ENCODE measurements at places on chromosomes 5 and 9.

DNA sequence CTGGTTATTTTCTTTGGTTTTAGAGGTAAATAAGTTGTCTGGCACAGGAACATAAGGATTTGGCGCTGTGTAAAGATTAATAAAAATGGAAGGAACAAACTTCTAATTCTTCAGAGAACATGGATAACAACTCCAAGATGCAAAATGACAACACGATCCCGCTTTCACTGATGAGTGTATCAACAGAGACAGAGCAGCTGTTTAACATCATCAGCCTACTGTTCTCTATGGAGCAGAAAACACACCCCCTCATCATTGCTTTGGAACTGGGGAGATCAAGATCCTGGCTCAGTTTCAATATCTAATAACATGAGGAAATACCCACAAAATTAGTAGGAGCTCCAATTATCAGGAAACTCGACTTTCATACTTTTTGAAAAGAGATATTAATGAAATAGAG, 8.3 kb upstream of the GAS1 start:
- DNase-seq, result no peak

DNA sequence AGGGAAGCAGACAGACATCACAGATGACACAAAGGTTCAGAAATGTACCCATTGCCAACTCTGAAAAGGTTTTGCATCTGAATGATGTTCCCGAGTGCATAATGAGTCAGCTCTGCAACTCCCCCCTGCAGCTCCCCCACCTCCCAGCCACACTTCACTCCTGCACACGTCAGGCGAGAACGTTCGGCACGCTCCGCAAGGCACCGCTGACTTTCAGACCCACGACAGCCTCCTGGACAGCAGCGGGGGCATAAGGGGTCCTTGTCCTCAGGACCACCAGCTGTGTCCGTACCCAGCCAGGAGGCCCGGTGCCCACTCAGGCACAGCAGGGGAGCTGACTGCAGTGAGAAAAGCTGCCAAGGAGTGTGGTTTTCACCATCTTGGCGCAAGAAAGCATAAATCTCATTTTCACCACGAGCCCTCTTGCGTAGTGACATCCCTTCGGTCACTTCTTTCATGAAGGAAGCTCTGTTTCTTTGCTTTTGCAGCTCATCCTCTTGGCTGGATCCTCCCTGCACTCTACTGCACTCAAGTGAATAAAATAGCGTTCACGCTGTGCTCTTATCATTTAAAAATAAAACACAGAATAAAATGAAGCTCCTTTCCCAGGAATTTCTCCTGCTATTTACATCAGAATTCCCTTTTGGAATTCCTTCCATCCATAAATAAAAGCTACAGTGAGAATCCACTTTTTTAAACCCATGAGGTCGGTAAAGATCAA, 9.9 kb downstream of the GFPT2 start:
- DNase-seq, result no peak

GRCh38 chr5:36496471-36496870, 109.9 kb upstream of the SLC1A3 start:
- DNase-seq, result no peak

DNA sequence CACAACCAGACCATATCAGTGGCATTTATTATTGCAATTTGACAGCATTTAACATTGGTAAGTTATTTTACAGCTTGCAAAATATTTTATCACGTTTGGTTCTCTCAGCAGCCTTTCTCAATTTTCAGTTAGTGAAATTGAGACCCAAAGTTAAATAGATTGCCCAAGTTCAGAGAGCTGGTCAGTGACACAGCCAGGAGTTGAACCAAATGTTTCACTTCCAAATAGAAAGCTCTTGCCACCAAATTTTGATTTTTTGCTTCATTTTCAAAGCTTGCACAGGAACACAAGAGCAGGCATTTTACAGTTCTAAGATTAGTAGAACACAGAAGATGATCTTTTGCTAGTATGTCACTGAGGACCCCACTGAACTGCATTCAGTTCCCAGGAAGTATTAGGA, 271.5 kb upstream of the C9orf72 start:
- DNase-seq, result no peak

GRCh38 chr9:77092536-77092935, 73.1 kb downstream of the FOXB2 start:
- no peak for DNase-seq

GRCh38 chr9:78030553-78031443, 813 bp downstream of the GNAQ start:
- peak; percentile 44 for DNase-seq

GRCh38 chr5:93019896-93020295, 561.1 kb downstream of the NR2F1-AS1 start:
- no peak for DNase-seq

GRCh38 chr9:130472184-130472705, 27.5 kb downstream of the ASS1 start:
- DNase-seq, result no peak

DNA sequence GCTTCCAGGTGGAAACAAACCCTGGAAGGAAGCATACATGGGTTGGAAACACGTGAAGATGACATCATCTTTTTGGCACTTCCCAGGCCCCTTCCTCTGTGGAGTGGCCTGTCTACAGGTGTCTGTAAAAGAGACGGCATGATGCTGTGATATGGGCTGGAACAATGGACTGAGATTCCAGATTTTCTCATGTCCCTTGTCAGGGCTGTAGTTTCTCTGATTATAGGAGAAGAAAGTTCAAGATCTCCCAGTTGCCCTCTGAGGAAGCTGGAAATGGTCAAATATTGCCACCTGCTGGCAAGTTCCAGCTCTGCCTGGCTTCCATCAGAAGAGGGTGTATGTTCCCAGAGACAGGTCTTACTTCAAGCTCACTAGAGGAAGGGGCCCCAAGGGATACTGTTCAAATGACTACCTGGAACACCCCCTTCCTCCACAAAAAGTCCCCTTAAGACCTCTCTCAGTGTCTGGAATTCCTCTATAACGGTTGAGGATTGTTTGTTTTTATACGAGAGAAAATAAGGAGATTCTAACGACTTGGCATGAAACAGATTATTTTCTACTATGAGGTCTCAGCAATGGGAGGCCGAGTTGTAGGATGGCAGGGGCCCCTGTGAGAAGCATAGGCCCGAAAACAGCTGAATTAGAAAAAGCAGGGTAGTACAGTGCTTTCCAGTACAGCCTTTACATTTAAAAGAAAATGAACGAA, 7.3 kb upstream of the ANXA6 start:
- DNase-seq, result peak; percentile 61

GRCh38 chr5:62708481-62709325, 130.1 kb downstream of the LRRC70 start:
- no peak for DNase-seq

- DNase-seq, result no peak
Measured at GRCh38 chr5:61228229-61228628, 66.0 kb upstream of the SMIM15 start.

- DNase-seq, result no peak
Measured at GRCh38 chr5:14486486-14486885, 95.1 kb upstream of the OTULINL start.

DNA sequence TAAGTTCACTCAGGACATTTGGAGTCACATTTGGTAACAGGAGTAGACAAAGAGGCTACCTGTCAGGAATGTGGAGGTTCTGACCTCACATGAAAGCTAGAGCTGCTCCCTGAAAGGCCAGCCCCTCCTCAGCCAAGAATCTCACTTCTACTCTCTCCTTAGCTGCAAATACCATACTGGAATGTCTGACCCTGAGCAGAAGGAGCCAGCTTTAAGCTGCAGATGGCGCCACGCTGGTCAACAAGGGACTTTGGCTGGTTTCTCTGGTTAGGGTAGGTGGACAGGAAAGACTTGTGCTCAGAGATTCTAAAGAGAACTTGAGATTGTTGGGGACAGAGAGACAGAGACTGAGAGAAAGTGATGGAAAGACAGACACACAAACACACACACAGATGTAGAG, 21.9 kb downstream of the ASTN2 start:
- no peak for DNase-seq
